Femur (tissue), 1 donor: ENCODE measurements at places on chromosomes 1 and 21.

GRCh38 chr1:149936170-149936991 is at the start of gene MTMR11:
TSS of gene MTMR11 (minus strand) at chr1:149936879. CDS start at chr1:149936647, 232 bp downstream.
- DNase-seq: peak; percentile 75

- no peak for DNase-seq
Observed at GRCh38 chr1:13461977-13462376, 51.7 kb downstream of the PRAMEF20 start.

GRCh38 chr1:205746757-205747412 is 3.1 kb downstream of the NUCKS1 start:
- DNase-seq: no peak

GRCh38 chr1:16076031-16076864 is 2.8 kb upstream of the FAM131C start:
- no peak for DNase-seq

- no peak for DNase-seq
Observed at GRCh38 chr1:225364439-225364838, 63.4 kb downstream of the LBR start.

GRCh38 chr1:160795951-160796383 is at the start of gene LY9:
TSS of gene LY9 (plus strand) at chr1:160796174. CDS start at chr1:160796188, 14 bp downstream.
- no peak for DNase-seq

- no peak for DNase-seq
Observed at GRCh38 chr1:99957818-99958217, 12.0 kb upstream of the SLC35A3 start.

DNA sequence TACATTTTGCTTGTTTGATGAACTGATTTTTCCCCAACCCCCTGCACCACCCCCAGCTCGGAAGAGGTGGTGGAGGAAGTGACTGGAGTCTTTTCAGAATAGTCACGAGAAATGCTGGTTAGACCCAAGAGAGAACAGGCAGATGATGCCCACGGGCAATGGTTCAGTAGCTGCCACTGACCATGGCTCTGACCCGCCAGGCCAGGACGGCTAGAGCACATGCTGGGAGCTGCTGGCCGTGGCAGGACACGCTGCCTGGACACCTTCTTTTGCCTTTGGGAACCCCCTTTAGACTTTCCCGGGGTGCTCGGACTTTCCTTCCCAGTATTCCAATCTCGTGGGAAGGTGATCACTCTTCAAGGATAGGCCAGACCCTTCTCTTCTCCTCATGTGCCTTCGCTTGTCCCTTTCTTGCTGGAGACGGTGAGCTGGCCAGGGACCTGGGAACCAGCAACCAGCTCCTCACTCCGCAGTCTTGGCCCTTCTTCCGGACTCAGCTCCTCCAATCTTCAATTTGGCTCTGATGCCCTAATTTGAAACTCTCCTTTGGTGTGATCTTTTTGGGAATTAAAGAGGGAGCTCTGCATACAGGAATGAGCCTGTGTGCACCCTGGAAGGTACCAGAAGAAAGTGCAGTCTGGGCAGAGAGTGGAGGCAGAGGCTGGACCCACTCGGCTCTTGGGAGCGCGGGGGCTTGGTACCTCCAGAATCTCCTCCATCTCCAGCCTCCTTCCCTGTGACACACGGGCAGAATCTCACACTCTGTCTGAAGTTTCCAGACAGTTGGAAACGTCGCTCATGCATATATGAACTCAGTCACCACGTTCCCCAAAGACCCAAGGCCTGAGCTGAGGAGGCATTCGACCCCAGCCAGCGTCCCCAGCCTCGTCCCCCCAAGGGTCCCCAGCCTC is 4.0 kb upstream of the PDE9A start:
- no peak for DNase-seq

DNA sequence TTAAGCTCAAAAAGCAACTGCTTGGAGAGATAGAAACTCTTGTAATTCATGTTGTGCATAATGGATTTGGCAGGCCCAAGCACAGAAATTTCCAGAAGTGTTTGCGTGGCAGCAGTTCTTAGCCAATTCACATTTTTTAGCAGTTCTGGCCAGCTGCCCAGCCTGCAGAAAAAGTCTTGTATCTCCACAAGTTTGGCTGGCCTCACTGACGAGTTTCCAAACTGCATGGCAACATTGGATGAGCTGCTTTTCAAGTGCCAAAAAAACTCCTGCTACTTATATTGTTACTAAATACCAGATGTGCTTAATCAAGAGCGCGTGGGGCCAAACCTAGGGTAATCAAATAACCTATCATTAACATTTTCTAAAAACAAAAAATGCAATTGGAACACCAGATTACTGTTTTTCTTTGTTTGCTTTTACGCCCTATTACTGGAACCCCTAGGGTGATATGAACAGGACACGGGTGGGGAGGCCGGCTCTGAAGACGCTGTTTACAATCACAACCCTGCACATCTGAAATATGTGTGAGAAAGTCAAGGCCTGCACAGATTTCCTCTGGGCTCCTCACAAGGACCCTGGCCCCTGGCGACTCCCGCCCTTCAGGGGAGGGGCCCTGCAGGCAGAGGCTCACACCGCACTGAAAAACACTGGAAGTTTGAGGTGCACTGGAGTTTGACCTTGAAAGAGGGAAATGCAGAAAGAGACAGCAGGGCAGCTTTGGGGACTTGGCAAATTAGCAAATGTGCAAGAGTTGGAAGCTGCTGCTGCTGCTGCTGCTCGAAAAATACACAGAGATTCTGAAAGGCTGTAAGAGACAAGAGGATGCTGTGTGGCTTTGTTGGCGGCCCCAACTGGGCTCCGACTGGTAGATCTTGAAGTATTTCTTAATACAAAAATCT is 55.2 kb upstream of the TARBP1 start:
- DNase-seq: peak; percentile 96

DNA sequence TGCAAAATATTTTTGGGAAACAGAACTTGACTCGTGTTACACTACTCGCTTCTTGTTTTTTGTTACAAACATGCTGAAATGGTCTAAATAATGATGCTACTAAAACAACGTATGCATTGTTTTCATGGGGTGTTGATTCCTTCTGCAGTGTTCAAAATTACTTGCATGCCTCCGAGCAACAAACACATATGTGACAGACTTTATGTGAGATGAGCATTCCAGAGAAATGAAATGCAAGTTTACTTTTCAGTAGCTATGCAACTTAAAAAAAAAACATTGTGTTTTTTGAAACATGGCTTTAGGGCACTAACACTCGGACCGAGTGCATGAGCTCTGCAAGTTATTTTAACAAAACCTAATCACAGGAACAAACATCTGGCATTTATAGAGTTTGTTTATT is 84.8 kb downstream of the CAMTA1 start:
- no peak for DNase-seq

DNA sequence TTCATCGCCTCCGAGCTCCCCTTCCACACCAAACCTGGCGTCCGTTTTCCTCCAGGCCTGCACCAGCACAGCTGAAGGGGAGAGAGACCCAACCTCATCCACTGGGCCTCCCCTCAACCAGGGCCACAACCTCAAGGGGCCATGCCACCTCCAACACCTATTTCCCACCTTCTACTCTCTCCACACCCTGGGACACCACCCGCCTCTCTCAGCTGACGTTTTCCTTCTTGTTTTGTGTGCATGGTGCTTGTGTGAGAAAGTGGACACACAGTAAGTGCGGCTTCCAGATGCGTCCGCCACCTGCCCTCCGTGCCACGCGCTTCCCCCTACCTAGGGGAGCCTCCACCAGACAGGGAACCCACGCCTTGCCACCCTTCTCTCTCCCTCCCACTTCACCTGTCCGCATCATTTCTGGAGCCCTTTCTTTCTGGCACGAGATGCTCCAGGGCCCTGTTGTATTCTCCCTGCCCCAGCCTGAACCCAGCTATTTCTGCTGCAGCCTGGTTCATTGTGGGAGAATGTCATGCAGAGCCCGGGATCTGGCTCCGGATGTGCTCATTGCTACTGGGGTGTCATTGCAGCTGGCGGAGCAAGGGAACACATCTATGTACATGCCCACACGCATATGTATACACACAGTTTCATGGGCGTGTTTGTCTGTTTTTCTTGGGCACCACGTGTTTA is 1.3 kb upstream of the GNB1 start:
- DNase-seq: no peak

DNA sequence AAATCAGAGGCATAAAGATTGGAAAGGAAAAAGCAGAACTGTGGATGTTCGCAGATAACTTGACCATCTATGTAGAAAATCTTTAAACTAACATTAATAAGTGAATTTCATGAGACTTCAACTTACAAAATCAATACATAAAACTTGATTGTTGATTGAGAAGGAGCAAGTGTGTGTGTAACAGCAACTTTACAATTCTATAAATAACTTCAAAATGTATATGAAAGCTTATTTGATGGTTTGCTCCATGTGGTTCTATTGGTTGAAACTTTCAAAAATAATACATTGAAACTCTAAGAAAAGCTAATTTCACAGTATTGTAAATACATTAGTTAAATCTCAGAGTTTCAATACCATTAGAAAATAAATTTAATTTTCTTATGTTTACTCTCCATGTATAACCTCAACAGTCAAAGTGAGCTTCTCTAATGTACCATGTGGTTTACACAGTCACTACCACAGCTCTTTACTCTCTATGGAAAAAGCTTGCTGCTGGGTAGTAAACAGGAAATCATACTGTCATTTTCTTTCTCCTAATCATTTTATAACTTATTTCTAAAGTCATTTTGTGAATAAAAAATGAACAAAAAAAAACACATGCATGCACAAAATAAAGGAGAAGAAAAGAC is 12.0 kb downstream of the AKT3 start:
- DNase-seq: no peak

- DNase-seq: no peak
Observed at GRCh38 chr1:109873278-109874175, 37.1 kb upstream of the CSF1 start.

DNA sequence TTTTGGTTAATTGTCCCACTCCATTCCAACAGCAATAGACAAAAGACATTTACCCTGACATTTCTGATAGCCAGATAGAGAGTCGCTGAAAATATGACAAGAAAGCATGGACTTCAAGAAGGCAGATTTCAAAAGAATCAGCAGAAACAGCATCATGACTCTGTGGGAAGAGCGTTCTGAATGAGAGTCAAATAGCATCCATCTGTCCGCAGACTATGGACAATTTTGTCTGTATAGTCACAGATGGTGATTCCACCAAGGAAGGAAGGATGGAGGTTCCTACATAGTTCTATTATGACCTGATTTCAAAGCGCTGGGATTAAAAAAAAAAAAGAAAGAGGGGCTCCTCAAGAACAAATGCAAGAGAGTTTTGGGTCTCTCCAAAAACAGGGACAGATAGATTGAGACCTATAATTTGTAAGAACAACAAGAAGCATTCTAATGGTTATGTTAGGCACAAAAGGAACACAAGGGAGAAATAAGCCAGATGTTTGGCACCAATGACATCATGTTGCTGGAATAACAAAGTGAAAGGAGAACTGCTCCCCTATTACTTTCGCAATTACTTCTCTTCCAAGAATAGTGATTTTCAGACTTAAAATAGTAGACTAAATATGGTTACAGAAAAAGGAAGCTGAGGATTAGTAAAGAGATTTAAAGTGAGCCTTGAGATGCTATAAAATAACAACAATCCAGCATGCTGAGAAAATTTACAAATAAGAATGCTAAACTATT is 28.5 kb downstream of the NIBAN1 start:
- DNase-seq: no peak

DNA sequence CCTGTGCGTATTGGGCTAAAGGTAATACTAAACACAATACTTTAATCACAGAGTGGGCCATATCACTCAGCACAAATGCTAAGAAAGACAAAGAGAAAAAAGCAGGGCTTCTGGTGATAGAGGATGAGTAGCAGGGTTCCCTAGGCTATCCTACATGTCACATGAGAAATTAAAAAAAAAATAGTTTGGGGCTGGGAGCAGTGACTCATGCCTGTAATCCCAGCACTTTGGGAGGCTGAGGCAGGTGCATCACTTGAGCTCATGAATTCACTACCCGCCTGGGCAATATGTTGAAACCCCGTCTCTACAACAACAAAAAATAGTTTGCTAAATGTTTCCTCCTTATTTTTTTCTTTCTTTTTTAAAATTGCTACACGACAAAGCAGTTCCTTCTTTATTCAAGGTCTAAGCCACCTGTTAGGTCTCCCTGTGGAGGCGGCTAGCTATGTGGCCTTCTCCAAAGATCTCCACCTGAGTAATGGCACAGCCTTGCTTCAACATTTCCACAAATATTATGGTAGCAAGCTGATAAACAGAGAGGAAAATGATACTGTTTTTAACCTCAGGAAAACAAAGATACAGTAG is 1.5 kb downstream of the ENSA start:
- no peak for DNase-seq

DNA sequence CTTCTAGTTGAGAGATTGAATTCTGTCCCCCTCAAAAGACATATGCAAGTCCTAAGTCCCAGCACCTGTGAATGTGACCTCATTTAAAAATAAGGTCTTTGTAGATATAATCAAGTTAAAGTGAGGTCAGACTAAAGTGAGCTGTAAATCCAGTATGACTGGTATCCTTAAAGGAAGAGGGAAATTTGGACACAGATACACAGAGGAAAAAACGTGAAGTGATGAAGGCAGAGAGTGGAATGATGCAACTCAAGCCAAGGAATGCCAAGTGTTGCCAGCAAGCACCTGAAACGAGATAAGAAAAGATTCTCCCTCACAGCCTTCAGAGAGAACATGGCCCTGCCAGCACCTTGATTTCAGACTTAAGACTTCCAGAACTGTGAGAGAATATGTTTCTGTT is 444.7 kb upstream of the VAMP3 start:
- no peak for DNase-seq

- DNase-seq: peak; percentile 29
Observed at GRCh38 chr1:157034137-157034800, 11.3 kb downstream of the ARHGEF11 start.

GRCh38 chr21:36160850-36161178 is 4.2 kb downstream of the DOP1B start:
- no peak for DNase-seq

DNA sequence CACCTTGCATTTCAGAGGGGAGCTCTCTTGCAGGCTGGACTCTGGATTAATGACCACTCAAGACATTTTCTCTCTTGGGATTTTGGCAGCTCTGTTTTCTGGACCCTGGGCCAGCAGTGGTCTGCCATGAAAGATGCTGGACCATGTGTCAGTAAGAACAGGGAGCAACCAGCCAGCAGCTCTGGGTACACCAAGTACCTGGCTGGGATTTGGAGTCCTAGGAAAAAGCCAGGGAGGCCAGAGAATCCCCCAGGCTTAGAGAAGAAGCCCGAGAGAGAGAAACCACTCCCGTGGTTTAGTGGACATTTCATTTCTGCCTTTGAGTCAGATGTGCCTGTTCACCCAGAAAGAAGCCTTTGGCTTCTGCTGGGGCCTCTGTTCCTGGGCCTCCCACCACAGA is 2.5 kb downstream of the NFASC start:
- no peak for DNase-seq

GRCh38 chr1:154419620-154420571 is 14.8 kb downstream of the IL6R start:
- DNase-seq: peak; percentile 87

GRCh38 chr1:99457381-99458165 is 188.3 kb upstream of the PALMD start:
- DNase-seq: no peak

DNA sequence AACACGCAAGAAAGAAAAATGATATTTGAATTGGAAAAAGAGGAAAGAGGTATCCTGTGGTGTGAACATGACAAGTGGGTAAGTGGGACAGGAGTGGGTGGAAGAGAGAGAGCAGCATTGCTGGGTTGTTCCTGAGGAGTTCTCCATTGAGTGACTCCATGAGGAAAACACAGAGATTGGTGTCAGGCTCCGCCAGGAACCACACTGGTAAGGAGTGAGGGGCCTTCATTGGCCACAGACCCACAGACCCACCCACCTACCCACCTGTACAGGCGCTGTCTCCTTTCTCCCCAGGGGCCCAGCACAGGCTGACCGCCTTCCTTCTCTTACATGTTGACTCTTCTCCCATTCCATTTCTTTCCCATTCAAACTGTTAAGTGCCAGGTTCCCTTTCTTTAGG is 20.9 kb downstream of the S100A7A start:
- no peak for DNase-seq

GRCh38 chr1:47513393-47513792 is 75.5 kb downstream of the FOXD2 start:
- no peak for DNase-seq
